ENCODE measurements at places on chromosomes 3 and 15. TPM values are rescaled to one million over a fixed set of nuclear protein-coding genes. Genes with fewer than 3 reads are reported as not detected.
A peak's percentile ranks its signal among the peaks of the same experiment; 100 is the strongest.

SUMF1 gene
- 49.6 TPM for total RNA-seq

REC114 gene
- not detected for total RNA-seq

SGO1 gene
- total RNA-seq: 4.5 TPM

CEP19 gene
- total RNA-seq: 3.8 TPM

THAP10 gene
- total RNA-seq: 3.0 TPM

EIF4E3 gene
- total RNA-seq: 4.1 TPM

GPR27 gene
- 1.4 TPM for total RNA-seq

DNA sequence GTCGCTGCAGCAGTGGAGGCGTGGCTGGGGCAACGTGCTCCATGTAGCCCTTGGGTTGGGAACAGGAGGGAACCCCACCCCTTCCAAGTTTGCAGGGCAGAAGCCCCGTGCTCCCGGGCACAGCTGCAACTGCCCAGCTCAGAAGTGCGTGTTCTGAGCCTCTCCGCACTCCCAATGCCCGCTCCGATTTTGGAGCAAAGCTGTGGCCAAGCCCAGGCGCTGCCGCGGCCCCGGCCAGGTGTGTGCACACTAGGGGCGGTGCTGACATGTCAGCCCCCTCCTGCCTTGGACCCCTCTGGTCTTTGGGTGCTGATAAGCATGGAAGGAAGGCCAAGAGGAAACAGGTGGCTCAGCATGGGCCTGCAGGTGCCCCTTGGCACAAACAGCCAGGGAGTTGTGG, 87.6 kb upstream of the TTBK2 start:
- DNase-seq: no peak

GRCh38 chr3:4750306-4750968, 228.8 kb upstream of the BHLHE40 start:
- DNase-seq: peak; percentile 74

DNA sequence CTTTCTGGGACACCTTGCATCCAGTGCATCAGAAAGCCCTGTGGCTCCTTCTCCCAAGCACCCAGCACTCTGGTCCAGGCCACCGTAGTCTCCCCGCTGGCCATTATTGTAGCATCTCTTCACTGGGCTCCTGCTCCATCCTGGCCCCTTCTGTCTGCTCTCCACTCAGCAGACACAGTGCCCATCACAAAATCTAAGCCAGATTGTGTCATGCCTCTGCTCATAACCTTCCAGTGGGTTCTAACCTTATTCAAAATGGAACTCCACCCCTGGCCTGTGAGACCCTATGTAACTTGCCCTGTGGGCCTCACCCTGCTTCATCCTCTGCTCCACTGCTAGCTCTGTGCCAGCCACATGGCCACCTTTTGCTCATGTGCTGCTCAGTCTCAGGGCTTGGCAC, 31.7 kb upstream of the PRR23E start:
- no peak for DNase-seq

GRCh38 chr3:16092923-16093322, 81.6 kb upstream of the GALNT15 start:
- no peak for DNase-seq

- DNase-seq: peak; percentile 83
These were observed 657 bp downstream of the TLNRD1 start for GRCh38 chr15:81001152-81002008.

DNA sequence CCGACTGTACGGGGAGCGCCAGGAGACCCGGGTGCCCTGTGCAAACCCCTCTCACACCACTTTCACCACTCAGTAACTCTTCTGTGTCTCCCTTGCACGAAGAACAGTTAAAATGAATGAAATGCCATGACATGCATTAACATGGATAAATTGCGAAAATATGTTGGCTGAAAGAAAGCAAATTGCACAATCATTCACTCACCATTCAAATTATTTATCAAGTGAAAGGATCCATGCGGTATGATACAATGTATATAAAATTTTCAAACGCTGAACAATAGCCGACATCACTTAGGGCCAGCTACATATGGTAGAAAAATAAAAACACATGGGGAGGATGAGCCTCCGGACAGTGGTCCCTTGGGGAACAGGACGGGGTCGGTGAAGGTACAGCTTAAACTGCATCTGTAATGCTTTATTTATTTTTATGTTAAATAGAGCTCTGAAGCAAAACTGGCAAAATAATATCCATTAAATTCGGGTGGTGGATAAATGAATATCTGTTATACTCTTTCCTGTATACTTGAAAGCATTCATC, 45.9 kb downstream of the SLC12A8 start:
- no peak for DNase-seq

GRCh38 chr3:153051427-153052095, 110.5 kb upstream of the RAP2B start:
- peak; percentile 70 for DNase-seq

DNA sequence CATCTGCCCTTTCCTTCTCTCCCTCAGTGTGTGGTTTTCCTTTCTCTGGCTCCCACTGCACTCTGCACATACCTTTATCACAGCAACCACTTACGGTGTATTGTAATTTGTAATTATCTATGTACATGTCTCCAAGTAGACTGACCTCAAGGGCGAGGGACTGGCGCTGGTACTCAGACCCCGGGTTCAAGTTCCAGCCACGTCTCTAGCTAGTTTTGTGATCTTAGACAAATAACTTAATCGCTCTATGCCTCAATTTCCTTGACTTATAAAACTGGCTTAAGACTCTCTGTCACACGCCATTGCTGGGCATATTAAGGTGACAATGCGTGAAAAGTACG, 607 bp upstream of the SENP2 start:
- peak; percentile 36 for DNase-seq

- DNase-seq: no peak
These were observed 651.0 kb upstream of the ARPP21 start for GRCh38 chr3:34988296-34988695.

DNA sequence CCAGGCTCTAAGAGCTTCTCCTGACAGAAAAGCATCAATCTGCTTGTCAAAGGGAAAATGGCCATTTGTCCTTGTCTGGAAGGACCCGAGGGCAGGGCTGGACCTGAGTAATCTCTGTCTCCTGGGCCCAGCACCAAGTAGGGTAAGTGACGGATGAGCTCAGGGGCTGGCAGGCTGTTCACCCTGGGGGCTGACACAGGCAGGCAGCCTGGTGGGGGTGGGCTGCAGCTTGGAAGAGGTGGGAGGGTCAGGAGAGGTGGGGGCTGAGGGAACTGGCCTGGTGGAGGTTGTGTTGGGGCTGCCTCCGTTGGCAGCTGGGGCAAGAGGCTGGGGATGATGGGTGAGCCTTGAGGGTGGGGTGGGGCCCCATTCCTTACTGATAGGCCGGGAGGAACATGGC, 42.3 kb upstream of the ADPGK start:
- no peak for DNase-seq

DNA sequence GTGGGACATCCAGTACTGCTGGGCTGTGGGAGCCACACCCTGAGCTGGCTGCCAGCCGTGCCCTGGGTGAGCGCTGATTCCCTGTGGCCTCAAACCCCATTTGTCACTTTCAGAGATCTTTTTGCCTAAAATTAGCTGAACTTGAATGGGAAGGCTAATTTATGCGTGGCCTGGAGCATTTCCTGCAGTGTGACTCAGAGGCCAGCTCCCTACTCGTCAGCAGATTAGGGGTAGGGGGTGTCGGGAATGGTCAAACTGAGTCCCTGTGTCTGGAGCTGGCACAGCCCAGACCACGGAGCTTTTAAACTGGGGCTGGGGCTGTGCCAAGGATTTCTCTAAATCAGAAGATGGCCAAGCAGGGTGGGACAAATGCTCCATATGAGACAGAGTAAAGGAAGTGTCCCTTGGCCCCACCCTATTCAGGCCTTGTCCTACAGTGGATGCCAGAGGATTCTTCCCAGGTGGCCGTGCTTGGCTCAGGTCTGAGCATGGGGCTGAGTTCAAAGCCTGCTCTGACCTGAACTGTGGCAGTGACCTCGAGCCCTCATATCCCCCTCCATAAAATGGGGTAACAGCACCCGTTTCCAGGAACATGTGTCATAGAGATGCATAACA, 59.7 kb downstream of the ATP2B2 start:
- DNase-seq: no peak

DNA sequence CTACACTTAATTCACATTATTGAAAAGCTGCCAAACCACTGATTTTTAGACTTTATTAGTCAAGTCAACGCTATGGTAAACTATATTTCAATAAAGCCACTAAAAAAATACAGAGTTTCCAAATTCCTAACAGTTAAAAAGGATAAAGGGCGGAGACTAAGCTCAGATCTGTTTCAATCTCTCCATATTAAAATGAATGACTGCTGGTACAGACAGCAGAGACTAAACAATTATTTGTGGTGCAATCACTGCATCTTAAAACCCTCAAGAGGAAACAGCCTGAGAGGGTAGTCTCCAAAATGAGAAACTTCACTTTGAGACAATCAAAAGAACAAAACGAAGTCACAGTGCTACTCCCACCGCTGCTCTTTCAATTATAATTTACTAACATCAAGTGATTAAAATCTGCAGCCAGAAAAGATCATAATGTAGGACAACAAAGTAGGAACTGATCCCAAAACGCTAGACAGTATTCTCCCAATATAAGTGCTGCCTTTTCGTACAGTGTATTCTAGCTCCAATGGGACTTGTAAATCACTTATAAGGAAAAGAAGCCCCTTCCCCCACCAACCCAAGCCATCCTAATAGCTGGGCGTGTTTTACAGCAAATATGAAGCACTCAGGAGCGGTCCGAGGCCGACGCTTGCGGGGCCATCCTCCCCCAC, 1.2 kb downstream of the UBP1 start:
- no peak for DNase-seq

DNA sequence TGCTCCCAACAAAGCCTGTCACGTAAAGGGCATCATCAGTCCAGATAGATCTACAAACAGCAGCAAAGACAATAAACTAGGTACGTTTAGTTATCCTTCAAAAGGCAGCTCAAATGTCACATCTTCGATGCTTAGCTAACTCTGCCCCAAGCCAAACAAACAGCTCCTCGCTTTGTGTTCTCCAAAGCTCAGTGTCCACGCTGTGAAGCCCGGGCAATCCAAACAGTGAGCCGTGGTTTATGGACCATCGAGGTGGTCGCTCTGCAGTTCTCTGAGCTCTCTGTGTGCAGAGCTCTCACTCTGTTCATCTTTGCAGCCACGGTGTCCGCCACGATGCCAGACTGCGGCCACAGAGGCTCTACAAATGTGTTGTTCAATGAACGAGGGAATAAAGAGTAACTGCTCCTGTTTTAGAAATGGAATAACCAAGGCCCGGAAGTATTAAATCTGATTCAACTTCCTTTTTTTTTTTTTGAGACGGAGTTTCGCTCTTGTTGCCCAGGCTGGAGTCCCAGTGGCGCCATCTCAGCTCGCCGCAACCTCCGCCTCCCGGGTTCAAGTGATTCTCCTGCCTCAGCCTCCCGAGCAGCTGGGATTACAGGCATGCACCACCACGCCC, 117.2 kb upstream of the FAM174B start:
- no peak for DNase-seq

DNA sequence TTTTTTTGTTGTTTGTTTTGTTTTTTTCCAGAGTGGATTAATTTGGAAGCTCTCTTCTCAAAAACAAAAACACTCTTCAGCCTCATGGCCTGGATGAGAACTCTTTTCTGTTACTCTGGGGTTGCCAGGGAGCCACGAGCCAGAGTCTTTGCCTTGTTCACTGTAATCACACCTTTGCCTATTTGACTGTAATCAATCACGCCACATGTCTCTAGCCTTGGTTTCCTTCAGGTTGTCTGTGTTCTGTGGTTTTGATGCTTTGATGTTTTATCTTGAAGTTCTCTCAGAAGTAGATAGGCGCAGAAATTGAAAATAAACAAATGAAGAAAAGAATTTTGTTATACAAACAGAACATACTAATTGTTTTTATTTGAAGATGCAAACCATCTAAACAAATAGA, 62.3 kb upstream of the IGF1R start:
- DNase-seq: no peak

- DNase-seq: no peak
These were observed 85.9 kb upstream of the ABHD2 start for GRCh38 chr15:89002281-89002761.

GRCh38 chr3:139534455-139534812, 5.1 kb downstream of the RBP1 start:
- DNase-seq: no peak

DNA sequence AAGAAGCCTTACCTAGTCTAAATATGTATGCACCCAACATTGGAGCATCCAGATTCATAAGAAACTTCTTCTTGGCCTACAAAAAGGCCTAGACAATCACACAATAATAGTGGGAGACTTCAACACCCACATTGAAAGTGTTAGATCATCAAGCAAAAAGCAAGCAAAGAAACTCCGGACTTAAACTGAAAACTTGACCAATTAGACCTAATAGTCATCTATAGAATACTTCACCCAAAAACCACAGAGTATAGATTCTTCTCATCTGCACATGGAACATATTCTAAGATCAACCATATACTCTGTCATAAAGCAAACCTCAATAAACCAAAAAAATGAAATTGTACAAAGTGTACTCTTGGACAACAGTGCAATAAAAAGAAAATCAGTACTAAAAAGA, 22.3 kb upstream of the OR5K4 start:
- no peak for DNase-seq

- peak; percentile 47 for DNase-seq
These were observed 779 bp upstream of the CTNNB1 start for GRCh38 chr3:41198526-41198925.

GRCh38 chr3:190224863-190225692, 97.2 kb downstream of the CLDN1 start:
- peak; percentile 54 for DNase-seq

All from hepatocyte (in vitro differentiated cells).